ENCODE measurements at places on chromosomes 13 and 19.

GRCh38 chr13:99422586-99423220 is 78.6 kb upstream of the TM9SF2 start:
- no peak for DNase-seq

GRCh38 chr13:109858319-109858718 is 71.9 kb upstream of the IRS2 start:
- no peak for DNase-seq

- DNase-seq, result peak; percentile 56
Measured at GRCh38 chr19:40305403-40305802, 20.3 kb upstream of the AKT2 start.

DNA sequence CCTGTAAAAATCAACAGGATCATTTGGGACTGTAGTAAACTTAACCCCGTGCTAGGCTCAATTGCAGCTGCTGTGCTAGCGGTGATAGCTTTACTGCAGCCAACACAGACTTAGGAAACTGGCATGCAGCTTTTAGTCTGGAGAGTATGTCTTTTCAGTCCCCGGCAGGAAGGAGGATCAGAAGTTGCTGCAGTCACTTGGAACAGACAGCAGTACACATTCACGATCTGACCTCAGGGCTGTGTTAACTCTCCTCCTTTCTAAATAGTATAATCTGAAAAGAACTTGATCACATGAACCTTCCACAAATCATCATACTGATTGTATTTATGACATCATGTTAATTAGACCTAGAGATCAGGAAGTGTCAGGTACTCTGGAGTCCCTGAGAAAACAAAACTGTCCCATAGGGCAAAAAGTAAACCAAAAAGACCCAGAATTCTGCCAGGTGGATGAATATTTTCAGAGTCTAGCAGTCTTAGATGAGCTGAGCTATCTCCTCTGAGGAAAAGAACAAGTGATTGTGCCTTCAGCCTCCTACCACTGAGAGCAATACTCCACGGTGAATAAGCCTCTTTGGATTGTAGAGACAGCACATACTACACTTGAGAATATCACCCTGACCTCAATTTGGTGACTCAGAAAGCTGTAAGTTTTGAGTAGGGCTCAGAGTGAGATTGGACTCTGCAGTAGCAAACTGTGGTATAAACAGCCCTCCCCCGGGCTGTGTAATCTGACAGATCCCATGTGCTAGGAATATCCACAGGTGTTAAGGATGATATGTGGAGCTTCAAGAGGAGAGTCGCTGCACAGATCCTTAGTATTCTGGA is 181.0 kb upstream of the GPR12 start:
- DNase-seq, result no peak

DNA sequence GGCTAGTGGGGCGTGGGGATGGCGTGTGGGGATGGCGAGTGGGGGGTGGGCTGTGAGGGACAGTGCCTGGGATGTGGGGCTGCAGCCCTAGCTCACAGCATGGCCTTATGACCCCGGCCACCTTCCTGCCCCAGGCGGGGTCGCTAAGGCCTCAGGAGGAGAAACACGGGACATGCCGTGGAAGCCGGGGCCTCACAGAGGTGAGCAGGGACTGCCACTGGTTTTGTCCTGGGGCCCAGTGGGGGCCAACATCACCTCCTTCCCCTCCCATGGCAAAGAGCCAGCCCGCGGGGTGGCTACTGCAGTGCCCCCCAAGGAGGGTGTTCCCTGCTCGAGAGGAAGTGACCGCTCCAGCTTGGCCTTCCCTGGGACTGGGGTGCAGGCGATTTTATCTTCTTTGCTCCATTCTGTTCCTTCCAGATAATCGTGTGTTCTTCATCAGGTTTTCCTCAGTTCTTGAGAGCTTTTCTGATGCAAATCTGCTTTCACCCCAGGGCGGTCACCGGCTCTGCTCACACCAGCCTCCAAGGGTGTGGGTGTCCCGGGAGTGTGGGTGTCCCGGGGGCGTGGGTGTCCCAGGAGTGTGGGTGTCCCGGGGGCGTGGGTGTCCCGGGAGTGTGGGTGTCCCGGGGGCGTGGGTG is 1.2 kb downstream of the F7 start:
- DNase-seq, result no peak

- DNase-seq, result no peak
Measured at GRCh38 chr19:5436948-5437306, 18.3 kb upstream of the ZNRF4 start.

DNA sequence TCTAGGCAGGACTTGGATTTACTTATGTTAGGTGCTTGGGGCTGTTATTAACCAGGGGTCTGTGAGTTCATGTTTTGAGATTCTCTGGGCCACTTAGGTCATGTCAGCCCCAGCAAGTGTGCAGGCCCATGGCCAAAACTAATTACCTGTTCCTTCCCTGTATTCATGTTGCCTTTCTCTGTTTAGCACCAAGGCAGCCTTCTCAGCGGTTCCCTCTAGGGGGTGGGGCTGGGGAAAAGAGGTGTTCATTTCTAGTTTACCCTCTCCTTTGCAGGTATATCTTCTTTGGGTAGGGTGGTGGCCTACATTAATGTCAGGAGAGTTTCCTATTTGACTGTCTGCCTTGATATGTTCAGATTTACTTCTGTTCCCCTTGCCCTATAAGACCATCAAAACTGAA is 61.7 kb downstream of the PDS5B start:
- no peak for DNase-seq

All from NCI-H526 treated with DMSO at 0.1 percent for 48 hours (cell line).